Activated CD4-positive, alpha-beta T cell treated with anti-CD3 and anti-CD28 coated beads, Interleukin-2, amount 10 ng/mL, durations not matched to agents 7 days and 5 days (primary cell): ENCODE measurements at places on chromosomes 11 and 22. TPM values are rescaled to one million over a fixed set of nuclear protein-coding genes. Genes with fewer than 3 reads are reported as not detected.

DNA sequence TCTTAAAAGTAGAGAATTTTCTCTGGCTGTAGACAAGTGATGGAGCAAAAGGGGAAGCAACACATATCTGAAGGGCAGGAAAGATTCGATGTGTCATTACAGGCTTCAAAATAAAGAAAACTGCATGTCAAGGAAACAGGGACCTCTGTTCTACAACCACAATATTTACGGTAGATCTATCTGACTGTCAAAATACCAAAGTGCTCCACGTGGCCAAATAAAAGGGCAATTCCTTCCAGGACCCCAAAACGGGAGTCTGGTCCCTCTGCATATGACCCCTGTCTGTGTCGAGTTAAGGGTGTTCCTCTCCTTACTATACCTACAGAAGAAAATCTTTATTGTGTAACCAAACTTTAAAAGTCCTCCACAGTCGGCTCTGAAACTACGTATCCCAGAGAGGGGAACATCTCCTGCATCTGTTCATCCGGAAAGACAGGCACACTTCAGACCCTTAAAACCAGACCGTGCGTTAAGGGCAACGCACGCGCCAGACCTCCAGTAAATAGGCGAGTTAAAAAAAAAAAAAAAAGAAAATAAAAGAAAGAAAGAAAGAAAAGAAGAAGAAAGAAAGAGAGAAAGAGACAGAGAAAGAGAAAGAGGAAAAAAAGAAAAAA, 756 bp downstream of the CLNS1A start:
- peaks cover 45% of the 10 kb centered on the region for H3K4me1 ChIP-seq
- H3K36me3 ChIP-seq, result peaks cover 26% of the 10 kb centered on the region
- H3K27ac ChIP-seq, result peak overlapping the region; percentile 91
- H3K4me3 ChIP-seq, result peak overlapping the region; percentile 81
- H3K27me3 ChIP-seq, result no peaks in the 10 kb centered on the region

- no peak overlapping the region for H3K4me3 ChIP-seq
- DNase-seq, result no peak
- no peaks in the 10 kb centered on the region for H3K36me3 ChIP-seq
Measured at GRCh38 chr11:44945666-44946065, 5.0 kb downstream of the TP53I11 start.

- no peak overlapping the region for H3K4me3 ChIP-seq
- H3K27me3 ChIP-seq, result peaks cover 13% of the 10 kb centered on the region
Measured at GRCh38 chr11:4508886-4509285, 26.4 kb downstream of the OR52K1 start.

- DNase-seq, result no peak
- no peak overlapping the region for H3K27ac ChIP-seq
- H3K27me3 ChIP-seq, result no peaks in the 10 kb centered on the region
- H3K4me1 ChIP-seq, result no peaks in the 10 kb centered on the region
- H3K36me3 ChIP-seq, result no peaks in the 10 kb centered on the region
Measured at GRCh38 chr11:120786206-120786735, 237.6 kb upstream of the TBCEL start.

- peaks cover 7% of the 10 kb centered on the region for H3K4me1 ChIP-seq
- H3K36me3 ChIP-seq, result peaks cover 2% of the 10 kb centered on the region
- no peaks in the 10 kb centered on the region for H3K27me3 ChIP-seq
- no peak for DNase-seq
- no peak overlapping the region for H3K27ac ChIP-seq
Measured at GRCh38 chr22:46668116-46668515, 47.9 kb downstream of the GRAMD4 start.

DNA sequence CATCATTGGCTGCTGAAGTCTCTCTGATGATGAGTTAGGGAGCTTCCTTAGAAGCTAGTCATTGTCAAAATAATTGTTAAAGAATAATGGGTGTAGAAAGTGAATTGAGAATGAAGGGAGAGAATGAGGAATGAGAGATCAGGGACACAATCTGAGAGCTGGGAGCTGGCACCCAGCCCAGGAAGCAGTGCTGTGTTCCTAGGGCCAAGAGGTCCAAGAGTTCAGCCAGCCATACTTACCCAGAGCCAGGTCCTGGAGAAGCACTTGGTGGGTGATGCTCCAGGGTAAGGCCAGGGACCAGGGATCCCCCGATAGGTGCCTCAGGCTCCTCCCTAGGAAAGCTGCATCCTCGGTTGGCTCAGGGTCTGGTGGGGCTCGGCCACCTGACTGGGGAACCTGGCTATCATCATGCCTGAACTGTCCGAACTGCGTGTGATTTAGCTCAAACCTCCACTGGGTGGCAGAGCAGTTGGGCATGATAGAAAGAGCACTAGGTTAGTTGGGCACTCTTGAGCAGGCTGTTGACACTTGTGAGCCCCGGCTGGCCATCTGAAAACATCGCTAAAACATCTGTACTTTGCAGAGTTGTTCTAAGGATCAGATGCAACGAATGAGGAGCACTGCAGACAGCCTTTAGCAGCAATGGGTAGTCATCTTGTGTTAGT, 123.9 kb upstream of the NCAM1 start:
- H3K4me1 ChIP-seq, result no peaks in the 10 kb centered on the region
- no peaks in the 10 kb centered on the region for H3K27me3 ChIP-seq
- no peak overlapping the region for H3K27ac ChIP-seq
- DNase-seq, result no peak
- H3K36me3 ChIP-seq, result no peaks in the 10 kb centered on the region

DNA sequence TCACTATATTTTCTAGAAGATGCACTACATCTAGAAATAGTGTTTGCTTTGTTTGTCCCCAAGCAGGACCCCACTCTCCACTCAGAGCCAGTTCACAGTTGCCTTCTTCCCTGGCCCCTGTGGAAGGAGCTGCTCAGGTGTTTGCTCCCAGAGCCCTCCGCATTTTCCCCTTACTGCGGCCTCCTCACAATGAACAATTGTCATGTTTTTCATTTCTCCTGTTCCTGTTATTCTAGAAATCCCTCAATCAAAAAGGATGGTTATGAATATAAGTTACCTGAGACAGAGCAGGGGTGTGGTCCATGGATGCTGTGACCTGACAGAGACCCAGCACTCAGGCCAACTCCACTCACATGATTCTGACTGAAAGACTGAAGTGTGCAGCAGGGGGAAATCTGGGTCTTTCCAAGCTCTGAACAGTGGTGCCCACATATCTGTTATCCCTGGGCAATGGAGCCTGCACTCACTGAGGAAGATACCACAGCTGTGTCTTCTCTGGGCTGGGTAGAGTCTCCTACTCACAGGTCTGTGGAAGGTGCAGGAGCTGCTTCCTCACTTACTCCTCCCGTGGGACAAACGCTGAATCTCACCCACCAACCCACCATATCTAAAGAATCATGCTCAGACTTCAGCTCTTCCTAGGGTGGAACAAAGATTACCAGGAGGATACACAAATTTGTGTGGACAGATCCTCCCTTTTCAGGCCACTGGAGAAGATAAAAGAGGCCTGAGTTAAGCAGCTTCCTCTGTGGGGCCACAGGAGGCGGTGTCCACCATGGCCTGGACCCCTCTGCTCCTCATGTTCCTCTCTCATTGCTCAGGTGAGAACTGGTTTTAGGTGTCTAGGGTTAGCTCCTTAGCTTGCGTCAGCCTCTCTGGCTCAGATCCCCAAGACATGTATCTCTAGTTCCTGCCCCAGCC, 87.1 kb upstream of the TOP3B start:
- H3K27me3 ChIP-seq, result peaks cover 18% of the 10 kb centered on the region
- H3K4me3 ChIP-seq, result no peak overlapping the region
- DNase-seq, result no peak
- H3K36me3 ChIP-seq, result no peaks in the 10 kb centered on the region
- no peak overlapping the region for H3K27ac ChIP-seq

GRCh38 chr11:128238521-128239265, 348.7 kb downstream of the ETS1 start:
- peak overlapping the region; percentile 78 for H3K27ac ChIP-seq
- no peaks in the 10 kb centered on the region for H3K27me3 ChIP-seq
- no peak for DNase-seq
- no peak overlapping the region for H3K4me3 ChIP-seq

GRCh38 chr22:20448630-20449029, 11.0 kb upstream of the SCARF2 start:
- H3K4me3 ChIP-seq, result no peak overlapping the region
- no peak for DNase-seq
- no peak overlapping the region for H3K27ac ChIP-seq
- no peaks in the 10 kb centered on the region for H3K27me3 ChIP-seq
- no peaks in the 10 kb centered on the region for H3K4me1 ChIP-seq

Gene ASRGL1
- 1.2 TPM for total RNA-seq

DNA sequence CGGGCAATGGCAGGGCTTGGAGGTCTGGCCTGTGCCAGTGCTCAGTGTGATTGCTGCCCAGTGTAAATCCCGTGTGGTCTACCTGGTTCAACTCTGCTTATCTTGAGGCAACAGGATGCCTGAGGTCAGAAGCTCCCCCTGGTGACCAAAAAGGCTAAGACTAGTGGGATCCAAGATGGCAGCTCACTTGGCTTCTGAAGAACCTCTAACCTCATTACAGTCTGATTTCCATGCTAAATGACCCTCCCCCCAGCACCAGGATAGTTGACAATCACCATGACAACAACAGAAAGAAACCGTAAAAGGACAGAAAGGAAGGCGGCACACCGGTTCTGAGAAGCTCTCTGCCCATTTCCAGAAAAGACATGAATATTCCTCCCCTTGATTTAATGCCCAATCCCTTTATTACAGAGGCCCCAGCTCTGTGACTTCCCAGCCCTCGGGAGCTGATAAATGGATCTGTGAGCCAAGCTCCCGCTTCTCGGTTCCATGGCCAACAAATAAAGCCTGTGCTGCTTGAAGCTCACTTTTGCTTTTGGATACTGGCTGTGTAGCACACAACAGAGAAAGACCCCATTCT, 398.4 kb downstream of the CTTN start:
- H3K27me3 ChIP-seq, result no peaks in the 10 kb centered on the region
- H3K36me3 ChIP-seq, result no peaks in the 10 kb centered on the region
- no peak overlapping the region for H3K27ac ChIP-seq
- DNase-seq, result no peak

Gene PATE4
- total RNA-seq, result not detected

Gene KLHL22
- total RNA-seq, result 38.7 TPM

Gene MPPED2
- 0.33 TPM for total RNA-seq

Gene LRFN4
- total RNA-seq, result 14.1 TPM

DNA sequence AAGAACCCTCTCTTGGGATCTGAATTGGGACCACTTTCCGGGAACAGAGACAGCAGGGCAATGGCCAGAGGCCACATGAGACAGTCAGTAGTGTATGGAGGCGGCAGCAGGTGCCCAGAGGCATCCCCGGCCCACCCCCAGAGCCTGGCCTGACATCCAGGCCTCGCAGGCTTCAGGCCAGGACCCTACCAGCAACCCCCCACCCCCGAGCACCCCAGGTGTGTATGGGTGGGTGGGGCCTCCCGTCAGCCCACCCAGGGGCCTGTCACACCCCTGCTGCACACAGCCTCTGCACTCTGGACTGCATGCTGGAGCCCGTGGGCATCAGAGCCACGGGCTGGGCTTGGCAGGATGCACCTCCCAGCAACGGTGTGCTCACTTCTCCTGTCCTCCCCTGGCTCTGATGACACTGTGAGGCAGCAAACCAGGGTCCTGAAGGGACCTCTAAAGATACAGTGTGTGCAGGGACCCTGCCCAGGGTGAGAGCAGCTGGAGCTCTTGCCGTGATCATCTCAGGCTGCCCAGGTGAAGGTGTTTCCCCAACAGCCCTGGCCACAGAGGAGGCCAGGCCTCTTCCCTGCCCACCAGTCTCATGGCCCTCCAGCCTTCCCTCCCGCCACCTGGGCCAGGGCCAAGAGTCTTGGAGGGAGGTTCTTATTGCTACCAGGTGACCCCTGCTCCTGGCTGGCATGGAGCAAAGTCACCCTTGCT, 88.8 kb upstream of the SEPTIN5 start:
- peaks cover 3% of the 10 kb centered on the region for H3K27me3 ChIP-seq
- H3K4me3 ChIP-seq, result no peak overlapping the region
- no peaks in the 10 kb centered on the region for H3K36me3 ChIP-seq

Gene TTLL8
- not detected for total RNA-seq

DNA sequence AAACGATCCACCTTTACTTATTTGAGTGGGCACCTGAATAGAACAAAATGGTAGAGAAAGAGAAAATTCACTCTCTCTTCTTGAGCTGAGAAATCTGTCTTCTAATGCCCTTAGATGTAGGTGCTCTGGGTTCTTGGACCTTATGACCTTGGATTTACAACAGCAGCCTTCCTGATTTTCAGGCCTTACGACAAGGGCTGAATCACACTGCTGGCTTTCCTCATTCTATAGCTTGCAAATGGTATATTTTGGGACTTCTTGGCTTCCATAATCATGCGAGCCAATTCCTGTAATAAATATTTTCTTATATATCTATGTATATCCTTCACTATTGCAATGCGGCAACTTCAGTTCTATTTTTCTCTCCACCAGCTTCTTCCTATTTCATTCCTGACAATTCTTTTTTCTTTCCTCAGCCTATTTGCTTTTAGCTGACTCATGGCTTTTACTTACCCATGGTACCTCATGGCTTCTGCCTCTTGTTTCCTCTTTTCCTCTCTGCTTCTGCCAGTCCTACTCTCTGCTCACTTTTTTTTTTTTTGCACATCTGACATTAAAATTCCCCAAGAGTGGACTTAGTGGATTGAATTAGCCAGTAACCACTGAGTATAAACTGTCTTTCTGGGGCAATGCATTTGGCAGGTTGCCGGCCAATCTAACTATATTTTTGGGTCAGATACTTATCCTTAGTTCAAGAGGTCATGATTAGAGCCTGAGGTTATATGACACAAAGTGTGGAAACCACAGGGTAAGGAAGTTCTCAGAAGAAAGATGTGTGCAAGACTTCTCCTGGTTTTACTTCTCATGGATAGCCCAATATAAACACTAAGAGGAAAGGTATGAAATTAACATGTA, 359.5 kb downstream of the TMEM135 start:
- no peak for DNase-seq
- peaks cover 13% of the 10 kb centered on the region for H3K27me3 ChIP-seq
- no peaks in the 10 kb centered on the region for H3K36me3 ChIP-seq
- no peaks in the 10 kb centered on the region for H3K4me1 ChIP-seq

Gene SEPTIN3
- 1.6 TPM for total RNA-seq

- no peak for DNase-seq
- H3K4me3 ChIP-seq, result no peak overlapping the region
- H3K36me3 ChIP-seq, result peaks cover 7% of the 10 kb centered on the region
- H3K27me3 ChIP-seq, result no peaks in the 10 kb centered on the region
- no peak overlapping the region for H3K27ac ChIP-seq
- H3K4me1 ChIP-seq, result peaks cover 33% of the 10 kb centered on the region
Measured at GRCh38 chr22:21978564-21979386, 3.8 kb downstream of the TOP3B start.

- peaks cover 6% of the 10 kb centered on the region for H3K4me1 ChIP-seq
- no peak for DNase-seq
- H3K27ac ChIP-seq, result no peak overlapping the region
- H3K4me3 ChIP-seq, result no peak overlapping the region
- H3K27me3 ChIP-seq, result no peaks in the 10 kb centered on the region
- H3K36me3 ChIP-seq, result no peaks in the 10 kb centered on the region
Measured at GRCh38 chr11:115922876-115923275, 418.7 kb upstream of the CADM1 start.

Gene NXPE4
- total RNA-seq, result not detected

GRCh38 chr22:43515902-43516301, 104.1 kb downstream of the MPPED1 start:
- peaks cover 3% of the 10 kb centered on the region for H3K27me3 ChIP-seq
- H3K4me1 ChIP-seq, result peaks cover 2% of the 10 kb centered on the region
- H3K27ac ChIP-seq, result no peak overlapping the region
- DNase-seq, result no peak
- H3K4me3 ChIP-seq, result no peak overlapping the region
- no peaks in the 10 kb centered on the region for H3K36me3 ChIP-seq

- H3K27ac ChIP-seq, result no peak overlapping the region
- no peaks in the 10 kb centered on the region for H3K36me3 ChIP-seq
- H3K4me3 ChIP-seq, result no peak overlapping the region
- no peak for DNase-seq
- no peaks in the 10 kb centered on the region for H3K27me3 ChIP-seq
Measured at GRCh38 chr11:20000022-20000350, 160.3 kb downstream of the DBX1 start.

Gene LRRC55
- not detected for total RNA-seq

GRCh38 chr11:102346456-102346747, 612 bp upstream of the BIRC2 start:
- peaks cover 19% of the 10 kb centered on the region for H3K36me3 ChIP-seq
- peak overlapping the region; percentile 91 for H3K4me3 ChIP-seq
- H3K4me1 ChIP-seq, result peaks cover 34% of the 10 kb centered on the region
- no peaks in the 10 kb centered on the region for H3K27me3 ChIP-seq
